ENCODE measurements at places on chromosomes 5 and 9. TPM values are rescaled to one million over a fixed set of nuclear protein-coding genes. Genes with fewer than 3 reads are reported as not detected.

The TLX3 gene
- polyA plus RNA-seq: not detected

The NEUROG1 gene
- polyA plus RNA-seq: not detected

The ANKRD18B gene
- polyA plus RNA-seq: not detected

The INIP gene
- 27.9 TPM for polyA plus RNA-seq

GRCh38 chr9:76917299-76917698, 11.4 kb upstream of the PRUNE2 start:
- no peak for DNase-seq

- no peak for DNase-seq
Measured at GRCh38 chr5:53815471-53815870, 255.0 kb downstream of the NDUFS4 start.

DNA sequence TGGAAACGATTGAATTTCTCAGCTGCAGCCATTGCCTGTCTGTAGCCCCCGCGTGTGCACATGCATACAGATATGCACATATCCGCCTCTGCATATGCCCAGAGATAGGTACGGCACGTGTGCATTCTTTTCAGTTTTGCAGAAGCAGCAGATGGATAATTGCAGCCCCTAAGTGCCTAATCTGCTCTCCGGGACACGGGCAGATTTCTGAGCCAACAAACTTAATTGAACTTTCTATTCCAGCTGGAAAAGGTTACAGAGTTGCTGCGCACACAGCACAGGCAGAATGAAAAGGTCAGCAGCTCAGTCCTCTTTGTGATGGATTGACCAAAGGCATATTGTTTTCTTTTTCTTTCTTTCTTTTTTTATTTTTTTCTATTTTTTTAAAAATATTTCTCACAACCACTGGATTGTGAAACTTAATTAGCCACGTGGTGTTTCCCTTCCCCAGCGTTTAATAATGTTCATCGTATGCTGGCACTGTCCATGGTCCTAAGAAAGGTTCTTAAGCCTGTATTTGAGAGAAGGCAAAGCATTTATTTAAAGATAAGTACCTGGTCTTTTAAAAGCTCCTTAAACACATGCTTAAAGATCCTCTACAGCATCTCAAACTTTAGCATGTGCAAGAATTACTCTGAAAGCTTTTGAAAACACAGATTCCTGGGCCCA, 270.2 kb upstream of the BRINP1 start:
- no peak for DNase-seq

GRCh38 chr9:124664143-124664542, 107.0 kb downstream of the NR6A1 start:
- DNase-seq: no peak

- DNase-seq: no peak
Measured at GRCh38 chr9:128840524-128840923, 10.9 kb upstream of the SPOUT1 start.

GRCh38 chr5:138974227-138975063, 99.3 kb upstream of the LRRTM2 start:
- DNase-seq: no peak
